Stimulated activated CD4-positive, alpha-beta T cell treated with anti-CD3 and anti-CD28 coated beads, Interleukin-15, amount 100 ng/mL, for 48 hours (primary cell): ENCODE measurements at places on chromosomes 5 and 9.

- no peak for DNase-seq
Measured at GRCh38 chr5:150498501-150498900, 9.4 kb upstream of the NDST1 start.

GRCh38 chr9:115999498-115999897 lies 154.1 kb upstream of the PAPPA start:
- DNase-seq = no peak

DNA sequence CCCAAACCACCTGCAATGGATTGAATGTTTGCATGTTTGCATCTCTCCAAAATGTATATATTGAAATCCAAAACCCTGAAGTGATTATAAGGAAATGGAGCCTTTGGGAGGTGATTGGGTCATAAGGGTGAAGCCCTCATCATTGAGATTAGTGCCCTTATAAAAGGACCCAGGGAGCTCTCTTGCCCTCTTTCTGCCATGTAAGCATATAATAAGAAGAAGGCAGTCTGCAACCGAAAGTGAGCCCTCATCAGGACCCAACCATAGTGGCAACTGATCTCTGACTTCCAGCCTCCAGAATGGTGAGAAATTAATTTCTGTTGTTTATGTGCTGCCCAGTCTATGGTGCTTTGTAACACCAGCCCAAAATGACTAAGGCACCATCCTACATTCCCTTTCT lies 115.7 kb upstream of the EFNA5 start:
- no peak for DNase-seq

DNA sequence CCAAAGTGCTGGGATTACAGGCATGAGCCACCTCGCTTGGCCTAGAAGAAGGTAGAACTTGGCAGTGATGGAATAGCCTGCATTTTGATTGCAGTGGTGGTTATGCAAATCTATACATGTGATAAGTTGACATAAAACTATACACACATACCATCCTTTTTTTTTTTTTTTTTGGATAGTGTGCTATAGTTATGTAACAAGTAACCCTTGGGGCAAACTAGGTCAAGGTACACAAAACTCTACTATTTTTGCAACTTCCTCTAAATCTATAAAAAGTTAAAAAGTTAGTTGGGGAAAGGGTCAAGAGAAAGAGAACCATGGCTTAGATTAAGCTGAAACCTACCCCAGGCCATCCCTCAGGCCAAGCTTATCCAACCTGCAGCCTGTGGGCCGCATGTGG lies 11.1 kb downstream of the TRIM14 start:
- no peak for DNase-seq

- no peak for DNase-seq
Measured at GRCh38 chr9:22514871-22515270, 68.2 kb downstream of the DMRTA1 start.

DNA sequence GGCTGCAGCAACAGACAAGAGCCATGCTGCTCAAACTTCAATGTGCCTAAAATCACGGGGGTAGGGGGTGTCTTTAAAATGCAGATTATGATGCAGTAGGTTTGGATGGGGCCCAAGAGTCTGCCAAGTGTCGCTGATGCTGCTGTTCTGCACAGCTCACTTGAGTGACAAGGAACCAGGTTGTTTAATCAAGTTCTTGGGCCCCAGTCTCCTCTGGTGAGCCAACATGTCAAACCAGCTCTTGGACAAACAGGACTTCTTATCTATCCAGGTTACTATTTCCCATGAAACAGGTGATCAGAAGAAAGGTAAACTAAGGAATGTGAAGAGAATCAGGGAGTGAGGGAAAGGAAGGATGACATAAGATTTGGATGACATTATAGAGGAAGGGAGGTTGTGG lies 78.0 kb downstream of the APBA1 start:
- DNase-seq = no peak

GRCh38 chr5:2112173-2113025 lies 229.7 kb upstream of the IRX4 start:
- DNase-seq = no peak

- DNase-seq = no peak
Measured at GRCh38 chr9:82057805-82058204, 69.2 kb downstream of the SPATA31D1 start.

DNA sequence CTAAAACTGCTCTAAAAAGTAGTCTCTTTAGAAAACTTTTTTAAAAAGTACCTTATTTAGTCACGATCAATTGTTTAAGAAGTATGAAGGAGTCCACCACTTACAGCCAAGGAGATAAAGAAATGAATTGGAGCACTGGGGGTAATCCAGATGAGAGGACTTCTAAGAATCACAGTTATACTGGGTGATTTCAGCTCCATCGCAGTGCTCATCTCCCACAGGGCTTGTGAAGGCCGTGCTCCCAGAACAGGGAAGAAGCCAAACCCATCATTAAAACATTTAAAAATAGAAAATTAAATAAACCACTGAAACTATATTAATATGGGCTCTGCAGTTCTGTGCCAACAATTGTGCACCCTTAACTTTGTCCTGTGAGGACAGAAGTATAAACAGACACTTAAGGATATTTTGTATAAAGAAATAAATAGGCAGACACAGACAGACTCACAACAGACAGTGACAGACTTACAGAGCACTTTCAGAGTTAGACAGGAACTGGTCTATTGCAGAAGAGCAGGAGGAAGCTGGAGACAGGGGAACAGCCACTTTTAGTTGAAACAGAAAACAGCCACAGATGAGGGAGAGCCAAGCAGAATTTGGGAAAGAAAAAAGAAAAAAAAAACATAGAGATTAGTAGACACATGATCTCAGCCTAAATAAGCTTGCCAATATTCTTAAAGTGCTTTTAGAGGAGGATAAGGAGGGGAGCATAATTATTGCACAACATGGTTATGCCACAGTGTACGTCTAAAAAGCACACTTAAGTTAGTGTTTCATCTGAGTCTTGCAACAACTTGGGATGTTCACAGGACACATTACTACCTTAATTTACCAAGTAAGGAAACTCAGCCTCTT lies 81.8 kb downstream of the FBXO38 start:
- no peak for DNase-seq

- no peak for DNase-seq
Measured at GRCh38 chr9:72119853-72120252, 29.4 kb upstream of the GDA start.

- DNase-seq = no peak
Measured at GRCh38 chr9:120932086-120932823, 5.7 kb upstream of the TRAF1 start.

- no peak for DNase-seq
Measured at GRCh38 chr5:15791274-15791673, 291.3 kb downstream of the FBXL7 start.

GRCh38 chr5:93161661-93162654 lies 419.1 kb downstream of the NR2F1-AS1 start:
- no peak for DNase-seq

GRCh38 chr9:17294822-17295624 lies 160.2 kb downstream of the CNTLN start:
- no peak for DNase-seq

DNA sequence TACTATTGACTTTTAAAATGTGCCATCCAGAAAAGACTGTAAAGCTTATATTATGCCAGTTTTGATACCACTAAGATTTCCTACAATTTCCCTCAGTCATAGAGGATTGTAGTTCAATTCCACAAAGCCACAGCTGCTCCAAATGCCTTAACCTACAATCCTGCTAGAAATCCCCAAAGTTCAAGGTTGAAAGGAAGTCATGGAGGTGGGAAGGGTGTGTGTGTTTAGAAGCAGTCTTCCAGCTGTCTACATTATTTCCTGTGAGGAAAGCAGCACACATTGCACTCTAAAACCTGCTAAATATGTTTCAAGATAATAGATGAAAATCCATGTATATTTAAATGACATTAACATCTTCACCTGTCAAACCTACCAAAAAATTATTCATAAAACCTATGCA lies 11.8 kb downstream of the EPB41L4A start:
- DNase-seq = no peak

GRCh38 chr9:114343471-114344187 lies 14.0 kb downstream of the ORM2 start:
- no peak for DNase-seq

- DNase-seq = no peak
Measured at GRCh38 chr9:21873540-21874221, 71.2 kb downstream of the MTAP start.

GRCh38 chr5:59231221-59231931 lies 648.5 kb downstream of the RAB3C start:
- no peak for DNase-seq

GRCh38 chr5:126054577-126055347 lies 368.4 kb upstream of the GRAMD2B start:
- DNase-seq = no peak

- DNase-seq = no peak
Measured at GRCh38 chr5:4929092-4929655, 211.0 kb upstream of the ADAMTS16 start.

DNA sequence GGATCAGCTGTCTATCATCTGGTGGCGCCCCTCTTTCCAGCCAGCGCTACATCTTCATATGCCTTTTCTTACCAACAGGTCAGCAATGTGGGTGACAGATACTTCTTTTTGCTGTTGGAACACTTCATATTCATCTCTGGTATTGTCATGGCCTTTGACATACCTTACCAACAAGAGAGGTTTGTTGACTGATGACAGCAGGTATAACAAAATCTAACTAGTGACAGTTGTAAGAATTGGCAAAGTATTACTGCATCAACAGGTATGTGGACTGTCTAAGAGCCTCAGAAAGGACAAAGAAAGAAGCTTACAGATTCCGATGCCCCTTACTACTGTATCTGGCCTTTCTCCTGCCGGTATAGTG lies 29.9 kb upstream of the ZSWIM6 start:
- no peak for DNase-seq

- no peak for DNase-seq
Measured at GRCh38 chr9:124190761-124191160, 67.0 kb upstream of the NEK6 start.

- no peak for DNase-seq
Measured at GRCh38 chr5:62475072-62475471, 62.5 kb downstream of the IPO11 start.

- no peak for DNase-seq
Measured at GRCh38 chr9:38334234-38334633, 58.3 kb upstream of the ALDH1B1 start.

DNA sequence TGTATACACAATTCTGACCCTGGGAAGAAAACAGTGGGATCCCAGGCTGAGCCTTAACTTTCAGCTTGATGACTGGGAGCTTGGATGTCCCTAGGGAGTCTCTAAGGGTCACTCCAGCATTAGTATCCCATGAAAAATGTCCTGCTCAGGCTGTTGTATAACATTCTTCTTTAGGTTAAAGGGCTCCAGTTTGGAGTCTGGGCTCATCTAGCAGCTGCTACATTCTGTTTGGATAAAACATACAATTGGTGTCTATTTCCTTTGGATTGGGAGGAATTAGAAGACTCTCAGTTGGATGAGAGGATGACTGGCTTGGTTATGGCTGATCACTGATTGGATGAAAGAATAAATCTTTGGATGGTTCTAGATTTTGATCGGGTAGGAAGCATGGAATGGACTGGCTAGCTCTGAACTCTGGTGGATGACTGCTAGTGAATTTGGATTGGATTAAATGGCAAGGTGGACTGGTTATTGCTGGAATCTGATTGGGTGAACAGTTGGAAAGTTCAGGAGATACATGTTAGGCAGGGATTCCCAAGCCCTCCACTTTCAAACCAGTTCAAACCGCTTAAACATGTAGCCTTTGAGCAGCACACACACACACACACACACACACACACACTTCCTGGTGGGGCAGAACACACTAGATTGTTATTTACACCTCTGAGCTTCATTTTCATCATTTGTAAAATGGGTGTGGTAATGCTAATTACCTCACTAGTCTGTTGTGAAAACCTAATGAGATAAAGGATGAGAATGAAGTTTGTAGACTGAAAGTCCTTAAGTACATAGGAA lies 7.1 kb upstream of the MYOZ3 start:
- no peak for DNase-seq

GRCh38 chr5:164376843-164377242 lies 871.4 kb downstream of the MAT2B start:
- no peak for DNase-seq

- DNase-seq = no peak
Measured at GRCh38 chr5:21663082-21663481, 1190.1 kb downstream of the CDH12 start.

- no peak for DNase-seq
Measured at GRCh38 chr9:109653470-109653869, 126.5 kb upstream of the PALM2AKAP2 start.

DNA sequence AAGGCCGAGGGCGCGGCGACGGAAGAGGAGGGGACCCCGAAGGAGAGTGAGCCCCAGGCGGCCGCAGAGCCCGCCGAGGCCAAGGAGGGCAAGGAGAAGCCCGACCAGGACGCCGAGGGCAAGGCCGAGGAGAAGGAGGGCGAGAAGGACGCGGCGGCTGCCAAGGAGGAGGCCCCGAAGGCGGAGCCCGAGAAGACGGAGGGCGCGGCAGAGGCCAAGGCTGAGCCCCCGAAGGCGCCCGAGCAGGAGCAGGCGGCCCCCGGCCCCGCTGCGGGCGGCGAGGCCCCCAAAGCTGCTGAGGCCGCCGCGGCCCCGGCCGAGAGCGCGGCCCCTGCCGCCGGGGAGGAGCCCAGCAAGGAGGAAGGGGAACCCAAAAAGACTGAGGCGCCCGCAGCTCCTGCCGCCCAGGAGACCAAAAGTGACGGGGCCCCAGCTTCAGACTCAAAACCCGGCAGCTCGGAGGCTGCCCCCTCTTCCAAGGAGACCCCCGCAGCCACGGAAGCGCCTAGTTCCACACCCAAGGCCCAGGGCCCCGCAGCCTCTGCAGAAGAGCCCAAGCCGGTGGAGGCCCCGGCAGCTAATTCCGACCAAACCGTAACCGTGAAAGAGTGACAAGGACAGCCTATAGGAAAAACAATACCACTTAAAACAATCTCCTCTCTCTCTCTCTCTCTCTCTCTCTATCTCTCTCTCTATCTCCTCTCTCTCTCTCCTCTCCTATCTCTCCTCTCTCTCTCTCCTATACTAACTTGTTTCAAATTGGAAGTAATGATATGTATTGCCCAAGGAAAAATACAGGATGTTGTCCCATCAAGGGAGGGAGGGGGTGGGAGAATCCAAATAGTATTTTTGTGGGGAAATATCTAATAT lies 58.1 kb downstream of the BASP1 start:
- DNase-seq = no peak

GRCh38 chr9:21294904-21295538 lies 10.1 kb downstream of the IFNA5 start:
- no peak for DNase-seq

- DNase-seq = no peak
Measured at GRCh38 chr5:6830643-6831239, 117.5 kb downstream of the TENT4A start.

DNA sequence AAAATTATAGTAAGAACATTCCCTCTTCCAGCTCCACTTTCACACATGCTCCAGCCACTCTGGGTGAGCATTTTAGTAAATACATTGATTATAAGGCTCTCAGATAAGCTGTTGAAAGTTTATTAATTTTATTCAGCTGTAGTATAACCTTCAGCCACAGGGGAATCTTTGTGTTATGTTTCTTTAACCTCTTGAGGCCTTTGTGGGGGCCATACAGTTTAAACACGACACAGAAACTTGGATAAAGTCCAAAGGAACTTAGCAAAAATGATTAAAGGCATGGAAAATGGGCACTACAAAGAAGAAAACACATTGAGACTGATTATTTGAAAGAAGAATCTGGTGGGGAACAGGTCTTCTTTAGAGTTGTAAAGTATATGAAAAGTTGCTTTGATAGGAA lies 70.2 kb downstream of the AOPEP start:
- no peak for DNase-seq
